Smooth muscle cell of the brain vasculature (primary cell): ENCODE measurements at places on chromosomes 13 and 19.

DNA sequence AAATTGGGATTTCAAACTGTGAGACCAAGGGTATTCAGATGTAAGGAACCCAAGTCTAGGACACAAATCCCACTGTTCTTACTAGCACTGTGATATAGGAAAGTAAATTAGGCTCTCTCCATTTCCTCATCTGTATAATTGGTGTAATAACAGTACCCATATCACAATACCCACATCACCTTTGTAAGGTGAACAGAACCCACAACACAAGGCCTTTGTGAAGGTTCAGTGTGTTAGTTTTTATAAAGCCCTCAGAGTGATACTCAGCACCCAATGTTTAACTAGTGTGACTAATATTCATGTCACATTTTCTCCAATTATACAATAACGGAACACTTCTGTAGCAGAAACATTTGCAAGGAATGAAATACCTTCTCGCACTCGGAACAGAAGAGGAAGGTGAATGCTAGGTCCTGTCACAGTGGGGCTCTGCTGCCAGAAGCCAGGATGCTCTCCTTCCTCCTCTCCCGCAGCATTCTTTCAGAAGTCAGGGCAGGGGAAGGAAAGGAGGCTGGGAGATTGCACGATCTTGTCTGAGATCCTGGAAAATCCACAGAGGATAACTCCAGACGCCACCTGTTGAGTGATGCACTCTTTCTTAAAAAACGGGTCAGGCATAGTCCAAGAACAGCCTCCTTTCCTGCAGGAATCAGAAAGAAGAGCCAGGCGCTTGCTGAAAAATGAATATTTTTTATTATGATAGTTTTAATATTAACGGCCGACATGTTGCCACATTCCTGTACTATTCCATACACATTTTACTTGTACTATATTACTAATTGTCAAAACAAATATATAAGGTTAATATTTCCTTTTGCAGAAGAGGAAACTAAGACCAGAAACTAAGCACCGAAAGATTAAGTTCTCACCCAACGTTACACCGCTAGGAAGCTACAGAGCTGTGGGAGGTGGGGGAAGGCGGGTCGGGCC lies 762 bp downstream of the ZNF45 start:
- no peak for DNase-seq

DNA sequence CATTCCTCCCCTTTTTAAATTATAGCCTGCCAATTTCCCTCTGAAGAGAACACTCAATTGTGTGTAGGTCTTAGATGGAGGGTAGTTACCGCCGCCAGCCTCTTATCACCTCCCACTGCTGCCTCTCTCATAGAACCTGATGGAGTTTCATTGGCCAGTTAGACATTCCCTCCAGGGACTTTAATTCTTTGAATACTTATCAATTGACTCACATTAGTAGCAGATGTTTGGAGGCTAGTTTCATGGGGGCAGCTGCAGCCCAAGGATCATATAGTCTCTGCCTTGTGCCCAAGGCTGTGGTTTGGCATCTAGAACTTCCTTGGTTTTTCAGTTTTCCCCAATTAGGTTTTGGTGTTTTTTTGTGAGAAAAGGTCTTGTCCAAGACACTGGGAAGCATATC lies 318.9 kb upstream of the HTR2A start:
- DNase-seq, result peak; percentile 45

GRCh38 chr13:27080018-27080948 lies 91.3 kb downstream of the USP12 start:
- no peak for DNase-seq

GRCh38 chr19:53792721-53793433 lies 31.2 kb downstream of the NLRP12 start:
- peak; percentile 44 for DNase-seq

- no peak for DNase-seq
These were observed 35.6 kb downstream of the SHISA2 start for GRCh38 chr13:26016189-26016588.

GRCh38 chr13:26021516-26021915 lies 30.3 kb downstream of the SHISA2 start:
- no peak for DNase-seq

DNA sequence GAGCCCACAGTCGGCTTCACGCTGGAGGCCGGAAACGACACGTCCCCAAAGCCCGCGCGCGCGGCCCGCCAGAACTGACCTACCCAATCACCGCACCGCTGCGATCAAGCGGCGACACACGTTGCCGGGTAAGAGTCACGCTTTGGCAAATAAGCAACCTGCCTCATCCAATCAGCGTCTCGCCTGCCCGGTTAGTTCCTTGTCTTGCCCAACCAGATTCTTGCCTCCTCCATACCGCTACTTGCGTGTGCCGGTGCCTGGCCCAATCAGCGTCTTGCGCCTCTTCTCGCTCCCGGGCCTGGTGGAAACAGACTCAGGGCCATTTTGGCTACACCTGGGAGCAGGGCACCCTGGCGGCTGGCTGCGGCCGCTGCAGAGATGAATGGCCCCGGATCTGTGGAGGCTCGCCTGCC lies 11.6 kb upstream of the ZNF544 start:
- no peak for DNase-seq

DNA sequence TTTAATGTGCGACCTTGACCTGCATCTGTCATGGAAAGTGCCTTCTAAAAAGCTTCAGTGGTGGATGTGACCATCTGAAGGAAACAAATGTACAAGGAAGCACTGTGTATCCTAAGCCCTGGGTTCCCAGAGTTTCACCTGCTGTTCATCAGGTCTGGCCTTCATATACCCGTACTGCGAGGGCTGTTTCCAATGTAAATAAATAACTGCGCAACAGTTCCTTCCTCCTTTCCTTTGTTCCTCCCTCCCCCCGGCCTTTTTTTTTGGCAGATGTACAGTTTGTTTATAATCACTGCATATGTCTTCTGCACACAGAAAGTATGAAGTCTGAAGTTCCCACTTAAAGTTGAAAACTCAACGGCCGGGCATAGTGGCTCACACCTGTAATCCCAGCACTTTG lies 5.2 kb downstream of the FAAP24 start:
- DNase-seq, result no peak

- no peak for DNase-seq
These were observed 48.9 kb downstream of the MYH14 start for GRCh38 chr19:50252111-50252886.

DNA sequence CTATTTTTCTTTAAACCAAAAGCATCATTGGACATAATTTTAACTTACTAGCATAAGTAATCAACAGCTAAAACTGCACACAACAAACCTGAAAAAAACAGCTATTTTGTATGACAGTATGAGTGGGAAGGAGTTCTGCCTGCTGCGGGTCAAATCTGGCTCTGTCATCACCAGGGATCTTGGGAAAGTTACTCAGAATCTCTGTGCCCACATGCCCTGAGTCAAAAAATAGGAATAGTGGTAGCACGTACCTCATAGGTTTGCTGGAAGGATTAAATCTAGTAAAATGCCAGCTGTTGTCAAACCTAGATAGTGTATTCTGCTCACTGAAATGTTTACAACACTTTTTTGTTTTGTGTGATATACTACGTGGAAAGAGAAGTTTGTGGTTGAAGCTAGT lies 1.1 kb downstream of the CLN5 start:
- DNase-seq, result no peak
